Renal cortex interstitium (tissue), 15 donors: ENCODE measurements at places on chromosomes 7 and 10.

GRCh38 chr7:29102558-29103151 lies 43.7 kb downstream of the CPVL start:
- DNase-seq, result no peak

DNA sequence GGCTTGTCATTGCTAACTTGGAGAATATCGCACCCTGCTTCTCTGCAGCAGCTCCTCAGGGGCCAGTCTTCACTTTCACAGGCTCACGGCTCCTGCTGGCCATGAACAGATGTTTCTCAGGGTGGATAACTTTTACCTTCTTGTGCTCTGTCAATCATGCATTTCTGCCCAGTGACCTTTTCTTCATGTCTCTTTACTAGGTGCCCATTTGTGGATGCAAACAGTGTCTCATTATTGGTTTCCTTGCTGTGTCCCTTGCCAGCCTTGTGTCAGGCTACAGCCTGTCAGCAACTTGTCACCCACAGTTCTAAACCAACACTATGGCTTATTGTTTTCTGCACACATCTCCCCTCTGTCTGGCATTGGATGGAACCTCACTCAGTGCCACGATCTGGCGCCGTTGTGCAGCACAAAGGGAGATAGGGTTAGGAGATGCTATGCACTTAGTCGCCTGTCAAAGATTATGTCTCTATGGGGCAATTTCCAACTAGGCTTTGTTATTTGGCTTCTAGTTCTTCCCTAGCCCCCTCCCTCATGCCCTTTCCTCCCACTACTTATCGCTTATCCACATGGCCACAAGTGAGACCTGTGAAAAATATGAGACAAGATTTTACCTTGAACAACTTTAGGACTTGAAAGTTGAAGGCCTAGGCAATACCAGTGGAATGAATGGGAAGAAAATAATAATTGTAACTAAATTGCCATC lies 45.7 kb upstream of the NXPH1 start:
- DNase-seq, result no peak

DNA sequence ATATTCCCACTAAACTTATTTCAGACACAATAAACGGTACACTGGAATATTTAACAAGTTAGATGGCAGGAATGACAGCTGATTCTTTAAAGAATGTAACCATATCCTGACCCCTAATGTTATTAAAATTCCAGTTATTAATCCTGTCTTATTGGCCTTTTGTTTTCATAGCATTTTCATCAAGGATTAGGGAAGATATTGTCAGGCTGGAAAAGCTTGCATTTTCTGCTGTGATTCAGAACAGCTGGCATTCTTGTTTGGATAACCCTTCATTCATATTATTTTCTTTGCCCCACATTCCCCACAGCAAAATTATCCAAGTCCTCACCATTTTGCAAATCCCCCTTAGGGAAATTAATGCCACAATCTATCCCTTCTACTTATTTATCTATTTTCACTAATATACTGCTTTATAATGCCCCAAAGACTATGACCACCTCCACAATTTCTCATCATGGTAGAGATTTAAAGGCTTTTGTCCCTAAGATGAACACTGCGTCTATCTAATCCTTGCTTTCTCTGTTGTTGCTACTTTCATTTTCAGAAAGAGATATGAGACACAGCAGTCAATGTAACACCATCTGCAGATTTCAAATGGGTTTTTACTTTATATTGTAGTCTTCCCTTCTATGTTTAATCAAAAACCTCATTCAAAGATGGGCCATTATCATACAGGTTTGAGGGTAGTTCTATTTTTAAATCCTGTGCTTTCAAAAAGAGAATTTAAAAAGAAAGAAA lies 475.1 kb downstream of the PARD3 start:
- DNase-seq, result no peak

GRCh38 chr7:28587211-28587610 lies 174.9 kb downstream of the CREB5 start:
- no peak for DNase-seq

DNA sequence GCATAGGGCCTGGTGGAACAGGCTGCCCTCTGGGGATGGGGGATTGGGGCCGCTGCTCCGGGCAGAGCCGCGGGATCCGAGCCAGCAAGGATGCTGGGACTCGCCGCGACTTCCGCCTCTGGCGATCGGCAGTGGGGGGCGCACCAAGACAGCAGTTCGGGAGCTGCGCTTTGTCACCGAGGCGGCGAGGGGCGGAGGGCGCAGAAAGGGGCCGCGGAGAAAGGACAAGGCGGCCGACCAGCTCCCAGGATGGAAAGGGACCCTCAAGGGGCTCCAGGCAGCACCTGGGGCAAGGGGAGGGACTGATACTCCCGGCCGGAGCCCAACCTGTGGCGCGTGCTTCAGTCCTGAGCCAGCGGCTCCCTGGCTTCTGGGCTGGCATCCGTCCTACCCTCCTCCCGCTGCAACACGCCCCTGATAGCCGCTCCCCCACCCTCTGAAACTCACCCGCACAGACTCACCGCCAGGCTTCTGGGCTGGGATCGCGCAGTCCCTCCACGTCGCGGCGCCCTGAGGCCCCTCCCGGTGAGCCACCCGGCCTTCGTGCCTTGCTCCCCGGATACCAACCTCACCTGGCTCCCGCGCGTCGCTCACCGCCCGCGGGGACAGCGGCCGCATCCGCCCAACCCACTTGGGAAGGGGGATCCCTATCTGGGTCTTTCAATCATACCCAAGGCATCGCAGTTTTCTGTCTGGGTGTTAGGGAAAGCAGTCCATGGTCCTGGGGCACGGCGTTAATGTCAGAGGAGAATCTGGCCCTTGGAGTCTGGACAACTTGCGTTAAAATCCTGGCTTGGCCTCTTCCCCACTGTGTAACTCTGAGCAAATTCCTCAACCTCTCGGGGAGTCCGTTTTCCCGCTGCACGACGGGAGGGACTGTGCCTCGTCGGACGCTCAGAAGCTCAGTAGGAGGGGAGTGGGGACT lies 7.0 kb upstream of the EVX1 start:
- DNase-seq, result no peak

- no peak for DNase-seq
These were observed 124.5 kb downstream of the ZFAND4 start for GRCh38 chr10:45548068-45548467.

DNA sequence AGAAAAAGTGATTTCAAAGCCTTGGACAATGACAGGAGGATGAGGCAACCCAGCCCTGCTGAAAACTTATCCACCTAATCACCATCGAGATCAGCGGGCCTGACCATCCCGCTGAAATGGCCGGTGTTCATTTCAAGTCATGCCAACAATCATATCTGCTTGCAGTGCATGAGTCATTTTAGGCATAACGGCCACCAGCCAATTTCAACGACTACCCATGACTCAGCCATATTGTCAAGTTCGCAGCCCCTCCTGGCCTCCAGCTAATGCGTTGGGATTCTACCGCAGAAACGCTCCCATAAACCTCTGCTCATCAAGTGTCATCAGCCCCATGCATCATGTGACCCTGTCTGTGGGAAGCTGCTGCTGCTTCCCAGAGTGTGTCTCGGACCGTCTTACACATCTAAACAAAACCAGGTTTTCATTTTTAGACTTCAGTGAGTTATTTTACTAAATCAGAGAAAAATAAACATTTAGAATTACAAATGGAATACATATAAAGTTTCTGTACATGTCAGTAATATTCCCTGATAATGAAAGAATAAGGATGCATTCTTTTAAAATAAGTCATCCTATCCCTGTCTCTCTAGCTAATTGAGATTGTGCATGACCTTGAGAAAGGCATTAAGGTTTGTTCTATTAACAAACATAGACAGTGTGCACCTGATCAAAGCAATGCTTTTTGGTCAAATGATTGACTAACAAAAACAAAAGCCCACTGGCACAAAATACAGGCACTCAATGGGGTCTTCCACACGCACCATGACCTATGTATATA lies 188.9 kb downstream of the ADAM12 start:
- no peak for DNase-seq

- DNase-seq, result no peak
These were observed 185.8 kb downstream of the SDK1 start for GRCh38 chr7:3486841-3487240.

- DNase-seq, result peak; percentile 47
These were observed 52.8 kb downstream of the ARHGAP22 start for GRCh38 chr10:48551861-48552591.

DNA sequence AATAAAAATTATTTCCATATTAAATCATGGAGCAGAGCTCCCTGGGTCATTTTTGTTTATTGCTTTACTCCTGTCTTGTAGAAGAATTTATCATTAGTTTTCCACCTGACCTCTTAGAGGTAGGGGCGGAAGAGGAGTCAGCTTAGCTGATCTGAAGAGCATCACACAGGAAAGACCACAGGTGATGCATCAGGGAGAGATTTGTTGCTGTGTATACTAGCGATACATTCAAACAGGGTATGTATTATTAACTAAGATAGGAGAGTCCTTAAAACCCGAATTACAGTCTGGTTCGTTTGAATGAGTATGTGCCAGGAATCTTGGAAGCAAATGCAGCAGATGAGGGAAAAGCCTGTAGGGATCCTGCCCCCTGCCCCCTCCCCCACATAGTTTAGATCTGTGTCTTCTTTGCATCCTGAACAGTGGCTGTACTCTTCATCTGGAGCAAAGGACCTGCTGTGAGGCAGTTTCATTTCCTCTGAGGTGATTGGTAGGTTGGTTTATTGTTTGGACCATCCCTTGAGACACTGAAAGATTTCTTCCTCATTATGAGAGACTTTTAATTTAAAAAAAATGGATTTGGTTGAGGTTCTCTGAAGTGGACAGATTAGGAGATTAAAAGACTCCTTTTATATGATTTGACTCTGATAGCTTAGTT lies 177.0 kb downstream of the SND1 start:
- DNase-seq, result no peak

GRCh38 chr7:69825113-69825972 lies 227.1 kb downstream of the AUTS2 start:
- no peak for DNase-seq

GRCh38 chr7:18469316-18469715 lies 26.2 kb upstream of the HDAC9 start:
- DNase-seq, result no peak

DNA sequence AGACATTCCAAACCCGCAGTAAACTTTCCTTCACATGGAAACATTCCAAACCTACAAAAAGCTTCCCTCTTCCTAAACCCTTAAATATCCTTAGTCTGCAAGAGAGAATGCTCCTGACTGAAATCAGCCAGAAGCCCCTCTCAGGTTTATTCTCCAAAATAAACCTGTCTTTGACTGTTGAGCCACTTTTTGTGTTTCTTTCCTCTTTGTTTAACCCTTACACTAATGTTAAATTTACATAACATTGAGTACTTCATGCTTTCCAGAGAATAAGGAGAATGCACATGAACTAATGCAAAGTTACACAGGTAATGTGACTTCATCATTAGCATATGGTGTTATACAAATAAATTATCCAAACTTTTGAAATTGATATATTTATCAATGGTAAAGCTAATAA lies 262.6 kb upstream of the PRKCQ start:
- DNase-seq, result no peak

- DNase-seq, result no peak
These were observed 13.9 kb downstream of the ADK start for GRCh38 chr10:74164716-74165529.

- DNase-seq, result no peak
These were observed 81.0 kb upstream of the CACUL1 start for GRCh38 chr10:118835682-118836326.

- DNase-seq, result no peak
These were observed 9.7 kb upstream of the PPP1R35 start for GRCh38 chr7:100446040-100446439.

DNA sequence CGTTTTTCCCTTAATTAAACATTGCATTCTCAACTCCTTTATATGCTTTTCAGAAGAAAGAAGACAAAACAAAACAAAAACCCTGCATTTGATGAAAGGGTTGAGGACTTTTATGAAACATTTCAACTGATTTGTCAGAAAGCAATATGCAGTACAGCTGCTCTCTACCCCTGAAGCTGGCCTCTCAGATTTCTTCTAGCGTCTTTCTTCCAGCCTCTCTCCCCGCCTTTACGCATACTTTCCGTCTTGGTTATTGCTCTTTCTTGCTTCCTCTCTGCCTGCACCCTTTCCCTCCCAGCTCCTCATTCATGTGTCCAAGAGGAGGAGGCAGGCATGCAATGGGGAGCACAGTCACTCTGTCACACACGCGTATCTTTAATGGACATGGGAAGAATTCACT lies 91.0 kb upstream of the COL1A2 start:
- DNase-seq, result peak; percentile 70

- DNase-seq, result no peak
These were observed 906.9 kb downstream of the CCSER2 start for GRCh38 chr10:85235258-85235657.

- DNase-seq, result no peak
These were observed 194.4 kb upstream of the IMMP2L start for GRCh38 chr7:111756687-111757178.

GRCh38 chr10:4670737-4671136 lies 155.3 kb upstream of the AKR1E2 start:
- no peak for DNase-seq

DNA sequence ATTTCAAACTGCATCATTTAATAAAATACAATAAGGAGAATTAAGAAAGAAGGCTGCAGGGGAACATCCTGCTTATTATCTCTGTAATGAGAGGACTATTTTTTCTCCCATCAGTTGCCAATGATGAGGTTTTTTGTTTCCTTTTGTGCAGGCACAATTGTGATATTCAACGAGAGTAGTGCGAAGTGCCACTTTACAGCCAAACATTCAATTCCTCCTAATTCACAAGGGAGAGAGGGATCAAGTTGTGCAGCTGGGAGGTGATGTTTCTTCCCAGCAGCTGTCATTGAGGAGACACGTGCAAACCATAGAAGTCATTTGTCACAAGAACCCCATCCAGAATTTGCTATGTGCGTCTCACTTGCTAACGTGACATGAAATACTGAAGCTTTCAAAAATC lies 81.6 kb upstream of the ICA1 start:
- no peak for DNase-seq

DNA sequence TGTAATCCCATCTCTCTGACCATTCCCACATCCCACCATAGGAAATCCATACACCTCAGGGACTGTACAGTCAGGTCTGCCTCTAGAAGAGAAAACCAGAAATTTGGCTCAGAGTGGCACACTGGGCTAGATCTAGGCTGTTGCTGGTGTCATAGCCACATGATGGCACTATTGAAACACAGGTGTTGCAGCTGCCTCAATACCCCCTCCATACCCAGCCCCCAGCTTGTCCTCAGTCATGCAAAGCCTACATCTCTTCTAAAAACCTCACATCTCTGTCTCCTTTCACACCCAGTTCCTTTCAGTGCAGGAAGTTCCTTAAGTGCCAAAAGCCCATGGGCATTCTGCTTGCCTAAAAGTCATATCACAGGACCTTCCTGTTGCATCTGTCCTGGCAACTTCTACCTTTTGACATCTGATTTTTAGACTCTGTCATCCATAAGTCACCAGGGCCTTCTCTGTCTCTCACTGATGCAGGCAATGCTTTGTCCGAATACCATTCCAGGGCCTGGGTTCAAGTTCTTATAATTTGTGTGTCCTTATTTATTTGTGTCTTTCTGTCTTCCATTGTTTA lies 27.0 kb upstream of the HIBADH start:
- DNase-seq, result no peak

DNA sequence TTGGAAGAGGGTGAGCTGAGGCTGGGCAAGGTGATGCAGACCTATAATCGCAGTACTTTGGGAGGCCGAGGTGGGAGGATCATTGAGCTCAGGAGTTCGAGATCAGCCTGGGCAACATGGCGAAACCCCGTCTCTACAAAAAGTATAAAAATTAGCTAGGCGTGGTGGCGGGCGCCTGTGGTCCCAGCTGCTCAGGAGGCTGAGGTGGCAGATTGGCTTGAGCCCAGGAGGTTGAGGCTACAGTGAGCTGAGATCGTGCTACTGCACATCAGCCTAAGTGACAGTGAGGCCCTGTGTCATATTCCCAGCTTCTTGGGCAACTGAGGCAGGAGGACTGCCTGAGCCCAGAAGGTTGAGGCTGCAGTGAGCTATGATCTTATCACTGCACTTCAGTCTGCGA lies 13.6 kb downstream of the BMPR1A start:
- no peak for DNase-seq
